ENCODE measurements at places on chromosomes 3 and 15.

- no peaks in the 10 kb centered on the region for H3K27me3 ChIP-seq
- peak overlapping the region; percentile 88 for H3K27ac ChIP-seq
- peak overlapping the region; percentile 94 for H3K4me3 ChIP-seq
- H3K36me3 ChIP-seq, result no peaks in the 10 kb centered on the region
- DNase-seq, result peak; percentile 58
These were observed 832 bp downstream of the TGFBR2 start for GRCh38 chr3:30607032-30607833.

DNA sequence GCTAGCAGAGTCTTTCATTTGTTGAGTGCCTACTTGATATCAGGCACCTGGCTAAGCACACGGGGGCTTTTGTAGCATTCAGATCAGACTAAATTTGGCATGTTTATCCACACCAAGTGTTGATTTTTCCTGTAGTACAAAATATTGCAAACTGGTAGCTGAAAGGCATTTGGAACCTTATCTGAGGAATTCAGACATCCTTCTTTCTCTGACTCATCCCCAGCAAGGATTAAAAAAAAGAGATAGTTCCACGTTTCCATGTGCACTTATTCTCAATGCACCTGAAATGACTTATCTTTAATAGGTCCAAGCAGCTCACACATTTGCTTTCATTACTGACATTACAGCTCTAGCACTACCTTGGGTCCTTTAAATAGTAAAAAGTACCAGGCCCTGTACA is 786.0 kb upstream of the GRM7 start:
- no peak overlapping the region for H3K4me3 ChIP-seq
- DNase-seq, result no peak
- H3K27me3 ChIP-seq, result no peaks in the 10 kb centered on the region
- no peaks in the 10 kb centered on the region for H3K36me3 ChIP-seq

DNA sequence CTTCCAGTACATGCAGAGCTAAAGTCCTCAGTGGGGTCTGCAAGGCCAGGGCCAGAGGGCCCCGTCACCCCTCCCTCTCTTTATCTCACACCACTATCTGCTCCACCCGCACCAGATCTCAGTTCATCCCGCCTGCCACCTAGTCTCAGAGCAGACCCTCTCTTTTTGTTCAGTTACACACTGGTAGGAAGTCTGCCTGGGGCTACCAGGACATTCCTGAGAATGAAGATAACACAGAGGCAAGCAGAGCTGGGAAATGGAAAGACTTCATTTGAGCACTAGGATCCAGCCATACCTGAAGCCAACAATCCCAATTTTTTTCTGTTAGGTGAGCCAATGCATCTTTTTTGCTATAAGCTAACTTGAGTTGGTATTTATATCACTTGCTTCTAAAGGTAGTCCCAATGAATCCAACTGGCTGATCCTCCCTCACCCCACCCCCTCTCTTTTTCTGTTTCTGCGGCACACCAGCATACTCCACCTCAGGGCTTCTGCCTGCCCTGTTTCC is 24.5 kb downstream of the ATP2B2 start:
- H3K4me3 ChIP-seq, result no peak overlapping the region
- H3K27me3 ChIP-seq, result peaks cover 12% of the 10 kb centered on the region
- DNase-seq, result no peak
- H3K4me1 ChIP-seq, result no peaks in the 10 kb centered on the region
- no peaks in the 10 kb centered on the region for H3K36me3 ChIP-seq

DNA sequence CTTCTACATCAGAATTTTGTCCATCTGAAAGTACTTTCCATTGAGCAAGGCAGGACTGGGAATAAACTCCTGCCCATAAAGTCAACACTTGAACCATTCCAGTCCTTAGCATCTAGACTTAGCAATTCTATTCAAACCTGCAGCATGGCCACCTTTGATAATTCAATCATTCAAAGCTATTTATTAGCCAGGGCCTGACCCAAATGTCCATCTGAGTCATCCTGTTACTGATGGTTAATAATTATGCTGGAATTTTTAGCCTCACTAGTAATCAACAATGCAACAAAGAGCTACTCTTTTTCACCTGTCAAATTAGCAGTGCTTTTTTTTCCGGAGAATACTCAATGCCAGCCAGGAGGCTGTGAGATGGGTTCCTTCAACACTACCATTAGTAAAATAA is 72.7 kb upstream of the SNRK start:
- no peaks in the 10 kb centered on the region for H3K27me3 ChIP-seq
- peaks cover 30% of the 10 kb centered on the region for H3K4me1 ChIP-seq
- H3K27ac ChIP-seq, result peak overlapping the region; percentile 71
- no peak overlapping the region for H3K4me3 ChIP-seq
- DNase-seq, result peak; percentile 26

DNA sequence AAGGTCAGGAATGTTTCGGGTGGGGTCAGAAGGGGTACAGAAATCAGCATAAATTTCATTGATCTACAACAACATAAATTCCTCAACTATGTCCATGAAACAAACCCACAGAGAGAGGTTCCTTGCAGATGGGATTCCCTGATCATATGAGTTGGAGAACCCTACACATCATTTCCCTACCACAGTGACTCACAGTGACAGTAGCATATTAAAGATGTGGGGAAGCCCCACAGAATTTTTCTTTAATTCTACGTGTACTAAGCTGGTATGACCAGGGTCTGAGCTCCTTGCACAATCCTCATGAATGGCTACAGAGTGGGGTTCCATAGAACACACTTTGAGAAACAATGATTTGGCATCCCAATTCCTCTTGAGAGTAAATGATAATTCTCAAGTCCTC is 116.9 kb upstream of the RAD18 start:
- no peaks in the 10 kb centered on the region for H3K27me3 ChIP-seq
- no peak overlapping the region for H3K4me3 ChIP-seq
- peaks cover 16% of the 10 kb centered on the region for H3K4me1 ChIP-seq
- H3K27ac ChIP-seq, result peak overlapping the region; percentile 55

DNA sequence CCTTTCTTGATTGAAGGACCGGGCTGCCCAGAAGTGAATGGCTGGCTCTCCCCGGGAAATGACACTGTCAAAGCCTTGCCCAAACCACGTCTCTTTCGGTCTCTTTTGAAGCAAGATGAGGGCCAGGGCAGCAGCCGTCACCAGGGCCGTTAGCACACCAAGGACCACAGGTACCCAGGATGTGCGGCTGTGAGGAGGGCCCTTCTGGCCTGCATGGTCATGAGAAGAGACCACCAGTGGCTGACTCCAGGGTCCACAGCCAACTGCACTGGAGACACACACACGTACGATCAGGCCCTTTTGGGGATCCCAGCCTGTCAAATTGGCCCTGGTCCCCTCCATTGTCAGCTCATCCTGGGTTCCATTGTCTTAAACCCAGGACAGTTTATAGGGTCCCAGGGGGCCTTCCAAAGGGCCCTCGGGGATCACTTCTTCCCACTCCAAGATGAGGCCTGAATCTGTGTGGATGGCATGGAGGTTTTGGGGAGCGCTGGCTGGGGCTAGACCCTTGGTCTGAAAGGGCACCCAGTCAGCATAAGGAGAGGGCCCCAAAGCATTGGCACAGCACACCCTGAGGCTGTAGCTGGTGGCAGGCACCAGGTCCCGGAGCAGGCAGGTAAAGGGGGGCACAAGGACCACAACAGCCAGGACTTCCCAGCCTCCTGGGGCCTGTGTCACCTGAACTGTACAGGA is 50.9 kb downstream of the ETFA start:
- H3K36me3 ChIP-seq, result peaks cover 26% of the 10 kb centered on the region
- H3K4me3 ChIP-seq, result no peak overlapping the region
- H3K27ac ChIP-seq, result no peak overlapping the region
- DNase-seq, result no peak

GRCh38 chr3:10547413-10547812 is 42.0 kb upstream of the ATP2B2 start:
- no peak for DNase-seq
- no peak overlapping the region for H3K4me3 ChIP-seq
- H3K27ac ChIP-seq, result no peak overlapping the region
- H3K4me1 ChIP-seq, result peaks cover 19% of the 10 kb centered on the region
- peaks cover 9% of the 10 kb centered on the region for H3K27me3 ChIP-seq
- H3K36me3 ChIP-seq, result no peaks in the 10 kb centered on the region

GRCh38 chr15:48112242-48112641 is 8.5 kb upstream of the SLC24A5 start:
- H3K4me1 ChIP-seq, result no peaks in the 10 kb centered on the region
- DNase-seq, result peak; percentile 51
- H3K27me3 ChIP-seq, result peaks cover 39% of the 10 kb centered on the region
- no peak overlapping the region for H3K27ac ChIP-seq
- H3K4me3 ChIP-seq, result no peak overlapping the region
- no peaks in the 10 kb centered on the region for H3K36me3 ChIP-seq

DNA sequence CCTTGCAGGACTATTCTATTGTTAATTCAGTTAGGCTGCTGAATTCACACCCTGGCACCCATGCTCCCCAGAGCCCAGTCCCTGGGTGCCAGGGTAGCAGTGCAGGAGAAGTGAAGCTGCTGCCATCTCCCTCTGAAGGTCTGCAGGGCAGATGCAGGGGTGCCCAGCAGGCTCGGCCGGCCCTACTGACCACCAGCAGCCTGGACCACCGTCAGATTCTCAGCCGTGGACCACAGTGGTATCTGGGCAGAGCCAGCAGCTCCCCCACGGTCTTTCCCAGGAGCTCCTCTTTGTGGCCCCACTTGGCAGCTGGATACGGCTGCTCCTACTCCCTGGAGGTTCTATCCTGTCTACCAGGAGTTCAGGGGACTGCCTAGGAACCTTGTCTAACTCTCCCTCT is 46.8 kb downstream of the ALDH1L1 start:
- no peak for DNase-seq
- no peak overlapping the region for H3K4me3 ChIP-seq
- peaks cover 12% of the 10 kb centered on the region for H3K4me1 ChIP-seq
- no peak overlapping the region for H3K27ac ChIP-seq

DNA sequence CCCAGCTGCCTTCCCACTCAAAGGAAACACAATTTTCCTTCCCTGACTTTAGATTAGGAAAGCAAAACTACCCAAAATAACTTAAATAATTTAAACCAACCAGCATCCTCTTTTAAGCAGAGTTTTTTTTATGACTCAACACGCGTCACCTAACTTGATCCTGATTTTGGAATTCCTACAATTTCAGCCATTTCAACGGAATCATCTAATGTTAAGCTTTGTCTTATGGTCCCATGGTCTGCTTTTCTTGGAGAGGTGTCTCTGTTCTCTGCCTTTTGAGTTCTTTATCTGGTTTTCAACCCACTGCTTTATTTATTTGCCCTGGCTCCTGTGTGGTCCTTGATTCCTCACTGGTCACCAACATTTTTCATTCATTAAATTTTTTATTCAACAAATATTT is 219.2 kb upstream of the ARHGEF26 start:
- H3K36me3 ChIP-seq, result no peaks in the 10 kb centered on the region
- peak; percentile 63 for DNase-seq
- H3K4me3 ChIP-seq, result peak overlapping the region; percentile 1

- no peak overlapping the region for H3K4me3 ChIP-seq
- no peaks in the 10 kb centered on the region for H3K27me3 ChIP-seq
- DNase-seq, result no peak
- H3K27ac ChIP-seq, result no peak overlapping the region
These were observed 36.2 kb upstream of the CPNE4 start for GRCh38 chr3:132071043-132071442.

DNA sequence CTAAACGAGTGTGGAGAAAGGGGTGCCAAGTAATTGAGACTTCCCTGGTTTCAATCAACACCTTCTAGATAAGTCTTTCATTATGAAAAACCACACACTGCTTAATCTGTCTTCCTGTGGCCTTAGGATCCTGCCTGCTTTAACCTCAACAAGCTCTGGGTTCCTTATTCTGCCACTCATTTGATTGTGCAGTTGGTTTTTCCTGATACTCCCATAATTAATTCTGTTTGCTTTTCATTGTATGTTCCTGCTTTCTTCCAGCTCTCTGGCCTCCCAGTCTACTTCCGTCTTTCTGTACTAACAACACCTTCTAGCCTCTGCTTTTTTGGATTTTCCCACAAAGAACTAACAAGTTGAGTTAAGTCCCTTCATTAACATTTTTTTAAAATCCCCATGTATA is 20.2 kb upstream of the GCNT3 start:
- H3K4me1 ChIP-seq, result peaks cover 23% of the 10 kb centered on the region
- no peak for DNase-seq
- no peak overlapping the region for H3K4me3 ChIP-seq
- H3K36me3 ChIP-seq, result no peaks in the 10 kb centered on the region
- H3K27ac ChIP-seq, result no peak overlapping the region

DNA sequence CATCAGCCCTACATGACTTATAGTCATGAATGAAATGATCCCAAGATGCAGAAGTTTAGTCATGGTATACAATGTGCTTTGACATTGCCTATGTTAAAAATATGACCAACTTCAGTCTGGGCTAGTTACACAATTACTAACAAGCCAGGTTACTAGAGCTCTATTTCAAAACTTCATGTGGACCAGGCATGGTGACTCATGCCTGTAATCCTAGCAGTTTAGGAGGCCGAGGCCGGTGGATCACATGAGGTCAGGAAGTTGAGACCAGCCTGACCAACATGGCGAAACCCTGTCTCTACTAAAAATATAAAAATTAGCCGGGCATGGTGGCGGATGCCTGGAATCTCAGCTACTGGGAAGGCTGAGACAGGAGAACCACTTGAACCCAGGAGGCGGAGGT is 613.0 kb downstream of the CADM2 start:
- H3K27me3 ChIP-seq, result no peaks in the 10 kb centered on the region
- H3K4me3 ChIP-seq, result no peak overlapping the region
- no peak overlapping the region for H3K27ac ChIP-seq
- no peaks in the 10 kb centered on the region for H3K4me1 ChIP-seq

DNA sequence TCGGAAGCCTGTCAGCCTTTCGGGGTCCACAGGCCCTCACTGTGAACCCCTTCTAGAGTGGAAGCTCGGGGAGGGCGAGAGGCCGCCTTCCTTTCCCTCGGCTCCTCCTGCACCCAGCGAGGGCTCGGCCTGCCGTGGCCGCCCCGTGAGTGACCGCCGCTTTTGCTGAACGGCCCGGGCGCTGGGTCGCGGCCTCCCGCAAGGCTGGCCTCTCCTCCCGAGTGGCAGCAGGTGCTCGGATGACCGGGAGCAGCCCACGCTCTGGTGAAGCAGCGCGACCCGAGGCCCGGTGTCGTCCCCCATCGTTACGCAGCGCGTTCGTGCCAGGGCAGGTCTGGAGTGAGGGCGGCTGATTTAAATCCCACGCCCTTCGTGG is 53.8 kb downstream of the LRRK1 start:
- no peak for DNase-seq
- no peaks in the 10 kb centered on the region for H3K27me3 ChIP-seq
- peaks cover 9% of the 10 kb centered on the region for H3K4me1 ChIP-seq
- no peak overlapping the region for H3K4me3 ChIP-seq
- H3K36me3 ChIP-seq, result no peaks in the 10 kb centered on the region
